A549 treated with DMSO at 1 μM for 4 hours (cell line): ENCODE measurements at places on chromosomes 2 and 18. TPM values are rescaled to one million over a fixed set of nuclear protein-coding genes. Genes with fewer than 3 reads are reported as not detected.

Gene CNGA3
- total RNA-seq, result 0.03 TPM in 1 of 5 replicates, not detected in the others

Gene RGPD3
- 0.12 to 0.28 TPM (median 0.16 TPM) in 5 replicates for total RNA-seq

Gene ILKAP
- total RNA-seq, result 32.7 to 44.2 TPM (median 42.8 TPM) in 5 replicates

Gene XPO1
- 107 to 149 TPM (median 136 TPM) in 5 replicates for total RNA-seq

Gene ACKR3
- 28.5 to 36.5 TPM (median 35.4 TPM) in 5 replicates for total RNA-seq

Gene PIGN
- 8.1 to 14.3 TPM (median 11.0 TPM) in 5 replicates for total RNA-seq

Gene CABLES1
- total RNA-seq, result 11.3 to 14.6 TPM (median 12.6 TPM) in 5 replicates
